ENCODE measurements at places on chromosomes 7 and 10. TPM values are rescaled to one million over a fixed set of nuclear protein-coding genes. Genes with fewer than 3 reads are reported as not detected.

Gene TRA2A
- 71.7 TPM for total RNA-seq

DNA sequence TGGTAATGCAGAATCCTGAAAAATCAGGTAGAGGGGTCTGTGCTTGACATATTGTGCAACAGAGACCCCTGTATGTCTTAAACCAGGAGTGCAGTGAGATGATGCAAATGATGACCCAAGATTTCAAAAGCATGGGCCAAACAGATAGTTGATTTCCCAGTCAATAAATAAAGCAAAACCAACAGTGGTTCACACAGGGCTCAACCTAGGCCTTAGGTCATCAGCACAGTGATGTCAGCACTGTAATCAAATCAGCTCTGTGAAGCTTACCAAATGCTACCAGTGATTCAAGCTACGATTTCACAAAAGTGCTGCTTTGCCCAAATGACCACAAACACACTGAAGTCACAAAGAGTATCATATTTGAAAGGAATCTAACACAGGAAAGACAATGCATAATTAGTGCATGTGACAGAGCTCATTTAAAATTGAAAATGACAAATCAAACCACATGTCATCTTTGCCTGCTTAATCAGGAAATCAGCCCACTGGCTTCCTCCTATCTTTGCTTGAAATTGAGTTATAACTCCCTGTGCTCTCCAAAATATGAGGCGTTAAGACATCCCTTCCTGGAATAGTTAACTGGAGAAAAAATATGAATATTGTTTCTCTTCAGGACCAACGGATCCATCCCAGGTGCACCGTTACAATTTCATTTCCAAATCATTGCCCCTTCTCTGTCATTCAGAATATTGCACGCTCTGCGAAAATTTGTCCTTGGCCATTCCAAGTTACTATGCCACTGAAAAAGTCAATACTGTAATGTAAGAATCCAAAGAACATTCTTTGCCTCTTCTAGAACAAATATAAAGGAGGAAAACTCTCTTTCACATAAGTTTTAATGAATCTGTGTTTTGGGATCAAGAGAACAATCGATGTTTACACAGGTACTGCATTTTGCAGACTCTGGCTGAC lies 41.9 kb upstream of the ASL start:
- no peak overlapping the region for H3K27ac ChIP-seq
- H3K36me3 ChIP-seq = no peaks in the 10 kb centered on the region
- H3K4me1 ChIP-seq = no peaks in the 10 kb centered on the region
- no peaks in the 10 kb centered on the region for H3K27me3 ChIP-seq
- no peak overlapping the region for H3K4me3 ChIP-seq
- DNase-seq = no peak

Gene EEPD1
- 9.8 TPM for total RNA-seq

DNA sequence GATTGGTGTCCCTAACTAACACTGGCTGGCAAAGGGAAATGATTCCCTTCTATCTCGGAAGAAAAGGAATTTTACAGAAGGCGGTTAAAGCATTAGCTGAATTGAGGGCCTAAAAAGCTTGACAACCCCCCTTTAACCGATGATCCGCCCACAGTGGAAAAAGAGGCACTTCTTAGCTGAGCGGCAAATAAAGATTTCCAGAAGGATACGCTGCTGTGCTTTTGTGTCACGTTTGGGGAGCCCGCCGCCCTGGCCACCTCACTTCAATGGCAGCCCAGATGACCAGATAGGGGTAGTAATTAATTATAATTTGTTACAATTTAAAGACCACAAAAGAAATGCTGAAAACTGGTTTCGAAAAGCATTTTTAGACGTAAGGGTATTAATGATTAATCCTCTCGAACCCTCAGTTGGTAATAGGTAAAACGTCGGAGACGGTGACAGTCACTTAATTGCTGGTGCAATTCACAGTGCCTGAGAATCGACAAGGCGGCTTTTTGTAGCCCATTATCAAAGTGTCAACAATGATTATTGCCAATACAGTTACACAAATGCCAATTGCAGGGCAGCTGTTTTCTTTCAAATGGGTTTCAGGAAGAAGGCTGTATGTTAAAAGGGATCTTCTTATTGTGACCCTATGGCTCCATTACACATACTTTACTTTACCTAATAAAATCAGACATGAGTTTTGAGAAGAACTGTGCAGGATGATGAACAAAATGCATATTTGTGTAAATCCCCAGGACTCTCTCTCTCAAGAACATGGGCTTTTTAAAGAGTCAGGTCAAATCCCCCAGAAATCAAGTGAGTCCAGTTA lies 154.1 kb downstream of the PIP4K2A start:
- H3K4me1 ChIP-seq = no peaks in the 10 kb centered on the region
- no peaks in the 10 kb centered on the region for H3K27me3 ChIP-seq
- no peak for DNase-seq
- no peak overlapping the region for H3K4me3 ChIP-seq
- no peak overlapping the region for H3K27ac ChIP-seq
- no peaks in the 10 kb centered on the region for H3K36me3 ChIP-seq

Gene NYAP1
- 3.9 TPM for total RNA-seq

GRCh38 chr10:119849944-119850343 lies 22.7 kb downstream of the MCMBP start:
- H3K4me1 ChIP-seq = no peaks in the 10 kb centered on the region
- H3K27me3 ChIP-seq = no peaks in the 10 kb centered on the region
- DNase-seq = no peak
- H3K27ac ChIP-seq = no peak overlapping the region
- no peak overlapping the region for H3K4me3 ChIP-seq
- H3K36me3 ChIP-seq = no peaks in the 10 kb centered on the region

All from vagina (tissue), 2 donors.